ENCODE measurements at places on chromosomes 6 and 20. TPM values are rescaled to one million over a fixed set of nuclear protein-coding genes. Genes with fewer than 3 reads are reported as not detected.
A peak's percentile ranks its signal among the peaks of the same experiment; 100 is the strongest.

GRCh38 chr20:53760025-53760441 is 166.4 kb upstream of the ZNF217 start:
- DNase-seq = no peak

DNA sequence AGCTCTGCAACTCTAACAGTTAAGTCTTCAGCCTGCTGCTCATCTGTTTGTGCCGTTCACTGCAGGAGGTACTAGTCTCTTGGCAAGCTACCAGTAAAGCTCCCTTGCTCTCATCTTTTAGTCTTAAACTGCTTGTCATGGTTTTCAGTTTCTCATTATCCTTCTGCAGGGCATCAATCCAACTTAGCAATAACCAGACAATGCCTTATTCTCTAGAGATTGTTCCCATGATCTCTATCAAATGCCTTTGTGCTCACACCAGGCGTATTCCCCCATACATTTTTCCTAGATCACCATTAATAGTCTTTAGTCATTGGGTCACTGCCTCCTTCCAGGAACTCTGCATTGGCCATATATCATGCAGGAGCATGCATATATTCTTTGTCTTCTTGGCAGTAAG is 171.3 kb downstream of the GRM1 start:
- DNase-seq = no peak

DNA sequence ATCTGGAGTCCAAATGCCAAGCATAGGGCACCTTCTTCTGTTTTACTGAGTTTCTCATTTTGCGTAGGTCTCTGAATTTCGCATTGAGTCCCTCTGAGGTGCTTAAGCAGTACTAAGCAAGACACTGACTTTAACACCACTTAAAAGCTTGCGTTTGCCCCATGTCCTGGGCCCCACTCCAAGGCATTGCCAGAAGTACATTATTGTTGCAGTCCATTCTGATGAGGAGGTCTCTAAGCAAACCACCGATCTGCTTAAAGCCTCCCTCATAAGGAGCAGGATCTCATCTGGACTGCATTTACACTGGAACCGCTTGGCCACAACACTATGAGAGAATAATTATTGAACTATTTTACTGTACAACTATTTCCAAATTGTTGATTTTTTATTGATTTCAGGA is 16.3 kb downstream of the BMP2 start:
- no peak for DNase-seq

GRCh38 chr6:80667006-80667405 is 560.5 kb downstream of the BCKDHB start:
- DNase-seq = no peak

DNA sequence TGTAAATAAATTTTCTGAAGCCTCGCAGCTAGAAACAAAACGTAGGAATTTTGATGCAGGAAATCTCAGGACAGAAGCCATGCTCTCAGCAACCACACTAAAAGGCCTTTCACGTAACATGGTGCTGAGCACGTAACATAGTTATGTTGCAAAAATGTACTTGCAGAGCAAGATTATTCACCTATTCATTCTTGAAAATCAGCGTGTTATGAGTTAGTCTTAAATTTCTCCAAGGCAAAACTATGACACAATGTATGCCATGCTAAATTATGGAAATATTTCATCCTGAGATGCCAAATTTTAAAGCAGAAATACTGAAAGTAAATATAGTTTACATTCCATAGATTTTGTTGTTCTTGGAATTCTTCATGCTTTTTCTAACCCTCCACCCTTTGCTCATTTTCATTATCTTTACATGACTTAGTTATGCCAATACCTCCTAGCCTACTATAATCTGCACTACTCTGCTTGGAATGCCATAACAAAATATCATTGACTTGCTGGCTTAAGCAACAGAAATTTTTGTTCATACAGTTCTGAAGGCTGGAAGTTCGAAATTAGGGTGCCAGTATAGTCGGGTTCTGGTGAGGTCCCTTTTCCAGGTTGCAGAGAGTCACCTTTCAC is 179.8 kb upstream of the BMP5 start:
- no peak for DNase-seq

DNA sequence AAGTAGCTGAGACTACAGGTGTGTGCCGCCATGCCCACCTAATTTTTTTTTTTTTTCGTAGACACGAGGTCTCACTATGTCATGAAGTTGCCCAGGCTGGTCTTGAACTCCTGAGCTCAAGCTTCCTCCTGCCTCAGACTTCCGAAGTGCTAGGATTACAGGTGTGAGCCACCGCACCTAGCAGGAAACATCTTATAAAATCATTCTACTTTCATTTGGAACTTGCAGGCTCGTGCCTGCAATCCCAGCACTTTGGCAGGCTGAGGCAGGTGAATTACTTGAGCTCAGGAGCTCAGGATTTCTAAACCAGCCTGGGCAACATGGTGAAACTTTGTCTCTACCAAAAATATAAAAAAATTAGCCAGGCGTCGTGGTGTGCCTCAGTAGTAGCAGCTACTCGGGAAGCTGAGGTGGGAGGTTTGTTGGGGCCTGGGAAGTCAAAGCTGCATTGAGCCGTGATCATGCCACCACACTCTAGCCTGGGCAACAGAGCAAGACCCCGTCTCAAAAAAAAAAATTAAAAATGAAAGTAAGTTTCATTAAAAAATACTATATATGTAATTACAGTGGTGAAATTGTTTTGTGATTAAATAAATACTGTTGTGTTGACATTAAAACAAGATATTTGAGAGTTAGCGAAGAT is 15.1 kb downstream of the MAPK14 start:
- DNase-seq = no peak

- DNase-seq = no peak
These were observed 22.2 kb upstream of the PNPLA1 start for GRCh38 chr6:36247693-36248092.

DNA sequence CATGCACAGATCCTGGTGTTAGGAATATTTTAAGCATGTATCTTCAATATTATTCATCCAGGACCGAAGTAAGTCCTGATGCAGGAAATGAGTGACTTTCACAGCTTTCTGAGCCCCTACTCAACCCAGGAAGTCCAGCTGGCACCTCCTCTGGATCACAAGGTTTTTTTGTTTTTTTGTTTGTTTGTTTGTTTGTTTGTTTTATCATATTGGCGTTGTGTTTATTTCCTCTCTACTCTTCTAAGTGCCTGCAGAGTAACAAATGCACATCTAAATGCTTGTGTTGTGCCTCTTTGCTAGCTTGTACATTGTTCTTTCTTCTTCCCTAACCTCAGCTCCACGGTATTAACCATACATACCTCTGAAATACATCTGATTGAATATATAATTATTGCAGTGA is 594.3 kb upstream of the ADGRB3 start:
- no peak for DNase-seq

GRCh38 chr6:142013875-142014495 is 118.7 kb upstream of the GJE1 start:
- DNase-seq = no peak

DNA sequence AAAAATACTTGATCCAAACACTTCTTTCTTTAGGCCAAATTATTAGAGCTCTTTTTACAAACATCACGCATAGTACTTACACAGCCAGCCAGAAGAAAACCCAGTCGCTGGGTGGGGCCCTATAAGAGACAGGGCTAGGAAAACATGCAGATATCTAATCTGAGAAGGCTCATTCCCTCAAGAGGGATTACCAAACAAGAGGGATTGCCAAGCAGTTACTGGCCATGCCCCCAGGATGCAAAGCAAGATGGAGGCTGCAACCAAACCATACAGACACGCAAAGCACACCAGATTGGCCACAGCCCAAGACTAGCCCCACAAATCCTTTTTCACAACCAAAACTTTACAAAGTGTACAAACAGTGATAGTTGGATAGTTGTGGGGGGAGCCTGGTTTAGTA is 1235.4 kb upstream of the GJE1 start:
- no peak for DNase-seq

- no peak for DNase-seq
These were observed 202.0 kb upstream of the RAB32 start for GRCh38 chr6:146341493-146342230.

DNA sequence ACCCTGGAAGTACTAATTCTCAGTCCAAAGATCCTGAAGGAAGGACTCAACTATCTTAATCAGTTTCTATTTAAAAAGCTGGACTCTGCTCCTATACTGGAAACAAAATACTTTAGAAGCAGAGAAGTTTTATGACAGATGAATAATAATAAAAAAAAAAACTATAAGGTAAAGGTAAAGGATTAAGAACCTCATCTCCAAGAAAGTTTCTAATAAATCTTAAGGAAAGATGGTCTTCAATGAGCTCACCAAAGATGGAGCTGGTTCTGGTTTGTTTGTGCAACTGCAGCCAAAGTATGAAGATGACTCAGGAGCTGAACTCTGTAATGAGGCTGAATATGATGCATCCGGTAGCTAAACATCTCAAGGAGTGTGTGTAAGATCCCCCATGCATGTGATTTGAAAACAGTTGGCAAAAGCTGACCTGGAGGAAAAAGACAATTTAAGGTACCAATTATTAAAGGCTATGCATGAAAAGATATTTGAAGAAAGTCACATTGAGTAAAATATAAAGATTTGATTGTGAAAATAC is 25.2 kb downstream of the MED23 start:
- no peak for DNase-seq

- DNase-seq = no peak
These were observed 57.4 kb upstream of the MRAP2 start for GRCh38 chr6:83976037-83976755.

DNA sequence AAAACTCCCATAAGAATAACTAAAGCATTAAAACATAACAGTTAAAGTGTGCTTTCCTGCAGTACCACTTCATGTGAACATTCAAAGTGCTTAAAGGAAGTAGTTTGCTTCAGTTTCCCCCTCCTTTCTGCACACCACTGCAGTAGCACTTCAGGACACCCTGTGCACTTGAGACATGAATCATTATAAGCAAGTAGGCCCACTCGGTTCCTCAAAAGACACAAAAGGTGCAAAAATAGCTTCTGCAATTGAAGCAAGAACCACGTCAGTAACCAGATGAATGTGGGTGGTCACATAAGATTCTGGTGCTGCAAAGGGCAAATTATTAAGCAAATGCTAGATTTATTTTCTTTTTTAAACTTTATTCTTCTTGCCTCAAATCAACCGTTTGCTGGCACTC is 160.6 kb downstream of the HIVEP2 start:
- no peak for DNase-seq

- DNase-seq = peak; percentile 34
These were observed 6.8 kb upstream of the USP49 start for GRCh38 chr6:41901882-41902519.

- DNase-seq = no peak
These were observed 7.0 kb downstream of the GOPC start for GRCh38 chr6:117595099-117595923.

DNA sequence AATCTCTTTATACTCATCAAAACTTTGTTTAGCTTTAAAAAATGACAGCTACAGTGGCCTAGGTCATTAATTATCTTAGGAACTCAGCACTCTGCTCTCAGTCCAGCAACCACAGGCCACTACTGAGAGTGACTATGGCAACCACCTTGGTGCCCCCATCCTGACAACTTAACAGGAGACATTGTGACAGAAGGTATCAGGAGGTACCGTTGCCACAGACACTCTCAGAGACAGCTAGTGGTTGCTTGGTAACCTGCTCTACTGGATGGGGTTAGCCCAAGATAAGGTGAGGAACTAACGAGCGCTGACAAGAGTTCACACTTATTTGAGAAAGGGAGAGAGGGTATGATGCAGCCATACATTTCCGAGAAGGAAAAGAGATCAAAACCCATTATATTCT is 76.1 kb upstream of the TFAP2D start:
- no peak for DNase-seq

DNA sequence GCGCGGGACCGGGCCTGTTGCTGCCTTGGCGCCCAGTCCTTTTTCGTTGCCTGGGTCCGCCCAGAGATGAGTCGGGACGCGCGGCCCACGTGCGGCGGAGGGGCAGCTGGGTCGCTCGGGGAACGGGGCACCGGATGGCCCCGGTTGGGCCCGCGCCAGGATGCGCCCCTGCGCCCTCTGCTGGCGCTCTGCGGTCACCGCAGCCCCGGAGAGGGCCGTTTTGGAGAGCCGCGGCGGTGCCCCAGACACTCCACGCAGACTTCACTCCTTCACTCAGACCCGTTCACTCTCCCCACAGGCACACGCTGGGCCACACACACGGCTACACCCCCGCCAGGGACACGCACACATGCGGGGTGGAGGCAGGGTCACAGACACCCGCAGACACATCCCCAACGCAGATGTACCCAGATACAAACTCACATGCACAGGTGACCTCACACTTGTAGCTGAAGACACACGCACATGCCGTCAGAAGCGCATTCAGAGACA is 38.8 kb downstream of the SRC start:
- peak; percentile 55 for DNase-seq

DNA sequence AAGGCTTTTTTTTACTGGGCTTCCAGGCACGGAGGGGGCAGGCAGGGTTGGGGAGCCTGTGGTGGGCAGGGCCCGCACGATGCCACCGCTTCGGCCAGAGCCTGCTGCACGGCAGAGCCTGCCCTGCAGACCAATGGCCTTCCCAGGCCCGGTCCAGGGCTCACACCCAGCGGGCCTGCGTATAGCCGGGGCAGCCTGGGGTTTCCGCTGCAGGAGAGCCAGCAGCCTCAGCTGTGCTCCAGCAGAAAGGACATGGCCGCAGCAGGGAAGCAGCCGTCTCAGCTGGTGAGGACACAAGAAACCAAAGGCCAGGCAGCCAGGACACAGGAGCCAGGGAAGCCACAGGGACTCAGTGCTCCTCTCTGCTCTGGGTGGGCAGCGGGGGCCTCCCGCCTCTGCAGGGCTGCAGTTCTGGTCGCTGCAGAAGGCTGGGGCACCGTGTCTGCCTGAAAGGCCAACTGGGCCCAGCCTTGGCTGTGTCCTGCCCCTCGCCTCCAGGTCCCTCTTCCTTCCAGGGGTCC is 90.6 kb downstream of the TTLL2 start:
- no peak for DNase-seq

GRCh38 chr20:48568520-48568919 is 259.3 kb downstream of the PREX1 start:
- no peak for DNase-seq

DNA sequence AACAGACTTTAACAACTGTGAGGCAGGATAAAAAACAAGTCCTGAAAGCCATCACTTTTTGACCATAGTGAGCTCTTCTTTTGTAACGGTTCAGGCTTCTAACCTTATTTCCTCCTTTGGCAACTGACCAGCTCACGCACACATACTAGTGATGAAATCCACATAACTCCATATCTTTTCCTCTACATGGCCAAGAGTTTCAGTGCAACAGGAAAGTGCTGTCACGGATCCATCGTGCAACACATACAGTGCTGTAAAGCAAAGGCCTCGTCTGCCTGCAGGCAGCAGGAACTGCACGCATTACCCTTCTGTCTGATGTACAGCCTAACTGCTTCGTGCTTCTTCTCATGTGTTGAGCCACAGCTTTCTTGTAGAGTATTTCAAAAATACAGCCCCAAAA is 108.5 kb downstream of the EPM2A start:
- no peak for DNase-seq

- no peak for DNase-seq
These were observed 5.1 kb downstream of the FAM120B start for GRCh38 chr6:170311696-170312095.

- DNase-seq = no peak
These were observed 5.7 kb downstream of the RRBP1 start for GRCh38 chr20:17676378-17676759.

GRCh38 chr6:170516783-170517616 is 36.1 kb downstream of the PSMB1 start:
- peak; percentile 34 for DNase-seq

Gene ECHDC1
- 111 TPM for total RNA-seq

Gene FUT9
- total RNA-seq = not detected

Gene MRPL14
- total RNA-seq = 72.0 TPM

Gene ASCC3
- 41.9 TPM for total RNA-seq

Gene SLC22A2
- not detected for total RNA-seq

Gene NDRG3
- total RNA-seq = 32.0 TPM

Measured in colonic mucosa (tissue), 4 donors.